ENCODE measurements at places on chromosomes 11 and 22. TPM values are rescaled to one million over a fixed set of nuclear protein-coding genes. Genes with fewer than 3 reads are reported as not detected.

Gene C11orf42
- not detected for total RNA-seq

Gene TREH
- total RNA-seq, result 0.25 TPM

Gene OR2D2
- total RNA-seq, result not detected

Gene FGF3
- total RNA-seq, result not detected

Gene TTC28
- 41.7 TPM for total RNA-seq

Gene MYO7A
- total RNA-seq, result 9.1 TPM

Gene AQP11
- total RNA-seq, result 1.7 TPM

Gene MPPED2
- total RNA-seq, result 4.4 TPM

Gene POTEH
- total RNA-seq, result not detected

Gene SAA4
- total RNA-seq, result 1.7 TPM

Gene GGT5
- 61.4 TPM for total RNA-seq

Gene KCNJ1
- total RNA-seq, result 1.5 TPM

Gene SLN
- not detected for total RNA-seq

Gene PGGHG
- 46.7 TPM for total RNA-seq

Gene IGLL1
- not detected for total RNA-seq

Gene NRIP3
- 1.2 TPM for total RNA-seq

Gene CRYBB2
- total RNA-seq, result not detected

Gene KCNQ1
- total RNA-seq, result 2.7 TPM

Gene SCARF2
- 32.2 TPM for total RNA-seq

Gene TCIRG1
- 121 TPM for total RNA-seq

Gene GAS2L1
- total RNA-seq, result 17.4 TPM

Gene XKR3
- total RNA-seq, result not detected

Gene GLYAT
- total RNA-seq, result not detected

Gene SERPIND1
- not detected for total RNA-seq

Gene DGCR6
- total RNA-seq, result 1.5 TPM

Gene MYBPC3
- not detected for total RNA-seq

All from vagina (tissue), 2 donors.